ENCODE measurements at places on chromosomes 2 and 18.

GRCh38 chr2:150663143-150663542, 175.7 kb upstream of the RND3 start:
- DNase-seq, result no peak

GRCh38 chr2:237161189-237161588, 75.5 kb downstream of the COPS8 start:
- no peak for DNase-seq

DNA sequence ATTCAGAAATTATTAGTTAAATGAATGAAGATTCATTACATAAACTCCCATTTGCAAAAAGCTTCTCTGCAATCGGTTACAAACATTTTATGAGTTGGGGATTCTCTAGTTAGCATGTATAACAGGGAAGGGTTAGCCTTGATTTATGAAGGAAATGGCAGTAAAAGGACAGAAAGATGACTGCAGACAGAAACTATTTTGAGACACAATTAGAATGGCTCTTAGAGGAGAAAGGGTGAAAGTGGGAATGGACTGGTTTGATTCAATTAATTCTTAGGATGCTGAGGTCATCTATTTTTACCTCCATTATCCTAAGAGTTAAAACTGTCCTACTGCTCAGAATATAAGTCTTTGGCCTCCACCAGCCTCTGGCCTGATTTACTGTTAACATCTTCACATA, 250.8 kb upstream of the DLGAP1 start:
- no peak for DNase-seq

DNA sequence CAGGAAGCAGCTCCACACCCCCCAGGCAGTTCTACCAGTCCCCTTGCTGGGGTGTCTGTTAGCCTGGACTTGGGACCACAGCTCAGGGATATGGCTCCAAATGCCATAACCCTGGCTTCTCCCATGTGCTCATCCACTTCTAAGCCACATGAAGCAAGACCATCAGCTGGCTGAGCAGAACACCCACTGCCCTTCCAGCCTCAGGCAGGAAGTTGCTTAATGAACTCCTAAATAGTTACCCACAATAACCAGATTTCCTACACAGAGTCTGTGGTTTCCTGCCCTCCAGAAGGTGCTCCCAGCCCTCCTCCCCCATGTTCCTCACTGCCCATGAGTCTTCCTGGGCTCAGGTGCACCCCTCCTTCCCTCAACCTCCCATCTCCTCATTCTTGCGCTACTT, 98.3 kb upstream of the EPC2 start:
- no peak for DNase-seq

DNA sequence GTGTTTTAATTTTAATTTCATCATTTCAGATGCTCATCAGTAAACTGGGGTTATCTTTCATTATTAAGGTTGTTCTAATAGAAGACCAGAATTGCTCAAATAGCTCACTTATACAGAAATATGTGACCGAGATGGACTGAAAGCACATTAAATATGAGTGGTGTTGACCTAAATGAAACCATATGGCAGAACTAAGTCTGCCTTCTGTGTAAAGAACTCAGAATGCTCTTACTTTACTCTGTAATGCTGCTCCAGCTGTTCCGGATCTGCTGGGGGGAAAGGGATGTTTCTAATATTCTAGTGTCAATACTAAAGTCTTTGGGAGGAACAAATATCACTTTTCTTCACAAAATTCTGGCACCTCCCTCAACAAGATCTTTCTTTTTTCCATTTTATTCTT, 131.0 kb downstream of the DPP4 start:
- DNase-seq, result no peak

GRCh38 chr18:28167835-28168349, 9.0 kb downstream of the CDH2 start:
- DNase-seq, result no peak

DNA sequence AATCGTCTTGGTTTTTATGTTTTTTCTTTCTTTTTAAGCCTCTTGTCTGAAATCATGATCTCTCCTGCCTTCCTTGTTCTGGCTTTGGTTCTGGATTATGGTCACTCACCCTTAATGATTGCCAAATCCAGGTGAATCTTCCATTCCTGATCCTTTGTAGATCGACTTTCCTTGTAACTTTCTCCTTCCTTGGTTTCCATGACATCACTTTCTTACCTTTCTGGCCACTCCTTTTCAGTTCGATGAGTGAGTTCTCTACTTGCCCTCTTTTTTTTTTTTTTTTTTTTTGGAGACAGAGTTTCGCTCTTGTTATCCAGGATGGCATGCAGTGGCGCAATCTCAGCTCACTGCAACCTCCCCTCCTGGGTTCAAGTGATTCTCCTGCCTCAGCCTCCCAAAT, 139.1 kb upstream of the LTBP1 start:
- DNase-seq, result no peak

GRCh38 chr2:214019229-214019972, 391.5 kb upstream of the VWC2L start:
- no peak for DNase-seq

- no peak for DNase-seq
Measured at GRCh38 chr2:64763126-64763525, 109.4 kb upstream of the SERTAD2 start.

DNA sequence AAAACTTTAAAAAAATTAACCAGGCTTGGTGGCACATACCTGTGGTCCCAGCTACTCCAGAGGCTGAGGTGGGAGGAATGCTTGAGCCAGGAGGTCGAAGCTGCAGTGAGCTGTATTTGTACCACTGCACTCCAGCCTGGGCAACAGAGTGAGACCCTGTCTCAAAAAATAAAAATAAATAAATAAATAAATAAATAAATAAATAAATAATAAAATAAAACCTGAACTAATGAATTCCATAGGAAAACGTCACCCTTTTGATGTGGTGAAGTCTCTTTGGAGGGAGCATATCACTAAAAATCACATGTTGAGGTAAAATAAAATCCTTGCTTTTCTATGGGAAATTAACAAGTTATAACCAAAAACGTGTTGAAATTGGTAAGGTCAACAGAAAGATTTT, 29.6 kb upstream of the ITGAV start:
- no peak for DNase-seq

DNA sequence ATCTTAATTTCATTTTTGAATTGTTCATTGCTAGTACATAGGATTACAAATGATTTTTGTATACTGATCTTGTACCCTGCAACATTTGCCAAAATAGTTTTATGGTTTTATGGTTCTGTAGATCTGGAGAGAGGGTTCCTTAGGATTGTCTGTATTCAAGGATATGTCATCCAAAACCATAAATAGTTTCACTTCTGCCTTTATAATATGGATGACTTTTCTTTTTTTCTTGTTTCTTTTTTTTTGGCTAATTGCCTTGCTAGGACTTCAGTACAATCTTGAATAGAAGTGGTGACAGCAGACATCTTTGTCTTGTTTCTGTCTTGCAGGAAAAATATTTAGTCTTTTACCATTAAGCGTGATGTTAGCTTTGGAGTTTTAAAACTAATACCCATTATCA, 383.9 kb upstream of the HS6ST1 start:
- DNase-seq, result no peak

- no peak for DNase-seq
Measured at GRCh38 chr2:229485857-229486256, 214.8 kb upstream of the PID1 start.

DNA sequence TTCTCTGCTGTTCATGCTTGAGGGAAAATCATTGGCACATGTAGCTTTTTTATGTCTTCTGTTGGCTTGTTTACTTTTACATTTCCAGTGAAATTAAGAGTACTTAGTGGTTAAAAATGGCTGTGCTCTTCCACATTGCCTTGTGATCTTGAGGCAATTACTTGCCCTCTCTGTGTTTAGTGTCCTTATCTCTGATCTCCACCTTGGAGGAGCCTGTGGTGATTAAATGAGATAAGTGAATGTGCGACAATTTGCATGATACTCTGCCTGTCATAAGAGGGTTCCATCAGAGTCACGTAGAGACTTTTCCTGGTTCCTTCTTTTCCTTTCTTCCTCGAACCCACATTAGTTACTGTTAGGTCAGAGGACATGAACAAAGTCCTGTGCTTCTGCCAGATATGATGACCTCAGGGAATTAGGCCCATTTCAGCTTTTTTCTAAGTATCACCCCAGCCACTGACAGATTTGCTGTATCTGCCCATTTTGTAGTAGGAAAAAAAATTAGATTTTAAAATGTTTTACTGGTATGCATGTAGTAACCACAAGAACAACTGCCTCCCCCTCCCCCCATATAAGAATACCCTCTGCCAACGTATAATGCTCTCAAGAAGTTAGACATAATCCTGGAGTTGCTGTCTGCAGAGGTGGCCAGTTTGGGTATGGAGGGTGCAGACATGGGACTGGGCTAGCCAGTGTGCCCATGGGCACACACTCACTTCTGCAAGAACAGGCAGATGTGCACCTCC, 51.9 kb downstream of the TET3 start:
- no peak for DNase-seq

DNA sequence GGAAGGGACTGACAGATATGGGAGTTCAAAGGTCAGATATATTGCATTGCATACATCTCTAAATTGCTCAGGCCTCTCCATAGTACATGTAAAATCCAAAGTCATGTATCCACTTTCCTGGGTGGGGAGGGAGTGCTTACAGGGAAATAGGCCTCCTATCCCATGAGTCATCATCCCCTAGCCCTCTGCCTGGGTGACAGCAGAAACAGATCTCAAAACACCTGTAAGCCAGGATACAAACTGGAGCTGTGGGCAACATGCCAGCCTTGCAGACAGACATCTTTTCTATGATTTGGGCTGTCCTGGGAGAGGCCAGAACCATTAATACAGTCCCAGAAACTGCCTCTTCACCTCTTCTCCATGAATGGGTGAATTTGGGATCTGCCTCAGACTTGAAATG, 4.8 kb downstream of the ALK start:
- peak; percentile 80 for DNase-seq

DNA sequence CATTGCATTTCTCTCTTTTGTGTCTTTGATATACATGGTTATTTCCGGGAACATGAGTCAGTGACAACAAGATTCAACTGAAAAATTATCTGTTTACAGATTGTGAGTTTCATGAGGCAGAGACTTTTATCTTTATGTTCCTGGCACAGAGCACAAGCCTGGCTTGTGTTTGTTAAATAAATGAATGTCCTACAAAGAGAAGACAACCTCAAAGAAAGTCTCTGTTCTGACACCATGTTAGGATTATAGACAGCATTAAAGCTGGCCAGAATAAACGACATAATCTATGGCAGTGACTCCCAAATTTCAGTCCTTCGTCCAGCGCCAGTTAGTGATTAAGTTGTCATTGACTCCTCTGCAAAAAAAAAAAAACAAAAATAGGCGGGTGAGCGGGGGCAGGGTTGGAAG, 97.4 kb upstream of the DNAJC10 start:
- no peak for DNase-seq

DNA sequence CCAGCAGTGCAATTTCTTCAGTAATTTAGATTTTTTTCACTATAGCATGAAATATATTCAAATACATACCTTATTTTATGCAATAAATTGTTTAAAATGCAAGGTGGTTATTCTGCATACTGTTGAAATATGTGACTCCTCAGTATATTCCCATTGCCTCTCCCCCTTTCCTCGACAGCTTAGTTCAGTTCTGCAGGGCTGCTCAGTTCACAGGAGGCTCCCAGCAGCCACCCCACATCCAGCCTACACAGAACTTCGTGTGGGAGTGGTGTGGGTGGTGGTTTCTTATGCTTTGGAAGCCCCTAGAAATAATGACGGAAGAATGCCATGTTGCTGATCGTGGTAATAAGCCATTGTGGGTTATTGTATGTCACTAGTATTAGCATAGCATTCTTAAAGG, 79.7 kb downstream of the FAM210A start:
- DNase-seq, result no peak

GRCh38 chr2:237184192-237184918, 98.7 kb downstream of the COPS8 start:
- DNase-seq, result peak; percentile 42

- no peak for DNase-seq
Measured at GRCh38 chr2:3101016-3101942, 276.3 kb downstream of the EIPR1 start.

DNA sequence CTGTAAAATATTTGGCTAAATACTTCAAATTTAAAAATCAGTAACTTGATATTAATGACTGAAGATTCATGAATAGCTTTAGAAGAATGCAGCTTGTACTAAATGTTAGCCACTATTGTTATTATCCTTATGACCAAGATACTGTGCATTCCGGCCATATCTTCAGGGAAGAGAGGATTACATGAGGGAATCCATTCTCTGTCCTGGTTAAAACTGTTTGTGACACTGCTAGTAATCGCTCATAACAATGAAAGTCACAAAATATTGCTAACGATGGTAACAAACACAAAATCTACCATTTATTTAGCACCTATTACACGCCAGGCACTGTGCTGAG, 217.7 kb downstream of the PRKCE start:
- no peak for DNase-seq

DNA sequence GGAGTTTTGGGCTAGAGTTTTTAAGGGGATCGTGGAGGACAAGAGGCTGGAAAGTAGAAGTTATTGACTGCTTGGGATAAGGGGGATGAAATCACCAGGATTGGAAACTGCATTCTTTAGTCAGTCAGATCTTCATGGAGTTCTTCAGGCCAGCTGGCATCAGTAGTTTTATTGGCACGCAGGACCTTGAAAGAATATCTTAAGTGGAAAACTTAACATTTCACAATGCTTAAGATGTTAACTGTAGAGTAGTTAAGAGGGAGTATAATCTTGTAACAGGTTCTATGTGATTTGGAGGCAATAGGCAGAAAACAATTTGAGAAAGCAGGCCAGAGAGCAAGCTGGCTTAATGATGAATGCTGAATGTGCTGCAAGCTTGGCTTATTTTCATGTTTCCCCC, 300.4 kb upstream of the KCNH7 start:
- DNase-seq, result no peak

GRCh38 chr18:6497543-6497942, 82.8 kb upstream of the L3MBTL4 start:
- no peak for DNase-seq

- no peak for DNase-seq
Measured at GRCh38 chr2:100239486-100240210, 82.7 kb downstream of the LONRF2 start.

GRCh38 chr2:120828066-120828465, 92.4 kb downstream of the GLI2 start:
- no peak for DNase-seq

GRCh38 chr18:46624127-46624526, 32.9 kb downstream of the LOXHD1 start:
- no peak for DNase-seq

GRCh38 chr2:173059971-173060461, 15.6 kb upstream of the MAP3K20 start:
- no peak for DNase-seq

DNA sequence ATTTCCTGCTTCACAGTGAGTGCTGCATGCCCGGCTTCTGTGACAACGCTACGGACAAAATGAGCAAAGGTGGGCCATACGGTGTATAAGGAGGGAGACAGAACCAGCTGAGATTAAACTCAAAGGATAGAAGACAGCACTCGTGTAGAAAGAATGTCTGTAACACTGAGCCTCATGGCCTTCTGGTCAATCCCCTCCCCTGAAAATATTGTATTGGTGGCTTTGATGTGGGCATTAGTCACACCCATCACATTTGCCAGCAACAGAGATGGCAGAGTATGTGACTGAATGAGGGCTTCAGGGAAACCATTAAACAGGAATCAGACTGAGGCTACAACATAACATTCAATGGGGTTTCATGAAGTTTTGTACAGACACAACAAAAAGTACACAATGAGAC, 287.8 kb upstream of the CCDC68 start:
- peak; percentile 73 for DNase-seq

Measured in SW480 (cell line).